Stimulated activated naive CD4-positive, alpha-beta T cell treated with Interleukin-2 at 50 U/mL for 16 hours (primary cell): ENCODE measurements at places on chromosomes 1 and 21.

DNA sequence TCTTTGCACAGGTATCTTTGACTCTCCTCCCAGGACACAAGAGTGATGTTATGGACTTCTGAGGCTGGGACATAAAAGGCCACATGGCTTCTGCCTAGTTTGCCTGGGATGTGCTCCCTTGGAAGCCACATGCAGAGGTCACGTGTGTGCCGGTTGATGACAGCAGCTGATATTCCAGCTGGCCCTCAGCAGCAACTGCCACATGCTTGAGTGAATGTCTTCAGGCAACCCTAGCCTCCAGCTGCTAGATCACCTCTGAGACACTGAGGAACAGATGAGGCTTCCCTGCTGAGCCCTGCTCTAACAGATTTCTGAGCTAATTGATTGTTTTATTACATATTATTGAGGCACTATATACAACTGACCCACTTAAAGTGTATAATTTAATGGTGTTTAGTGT lies 11.6 kb upstream of the AKR7A3 start:
- no peak for DNase-seq

GRCh38 chr1:235888119-235888643 lies 21.5 kb upstream of the LYST start:
- DNase-seq: peak; percentile 76

DNA sequence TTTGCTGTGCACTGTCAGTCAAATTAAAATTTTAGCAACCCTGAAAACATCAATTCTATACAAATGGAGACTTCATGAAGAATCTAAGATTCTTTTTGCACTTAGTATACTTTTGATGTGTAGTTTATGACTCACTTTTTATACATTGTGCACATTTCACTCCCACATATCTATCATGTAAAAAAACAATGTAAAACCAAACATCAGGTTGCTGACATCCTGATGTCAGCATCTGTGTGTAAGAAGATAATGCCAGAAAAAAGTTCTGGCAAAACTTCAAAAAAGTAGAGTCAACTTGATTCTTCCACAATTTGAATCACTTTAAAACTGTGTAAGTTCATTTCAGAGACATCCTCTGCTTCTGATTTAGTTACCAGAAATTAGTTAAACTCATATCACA lies 115.7 kb downstream of the CENPF start:
- DNase-seq: no peak

GRCh38 chr21:15121097-15121654 lies 56.4 kb upstream of the NRIP1 start:
- no peak for DNase-seq

GRCh38 chr1:155522069-155522468 lies 40.5 kb downstream of the ASH1L start:
- DNase-seq: no peak

DNA sequence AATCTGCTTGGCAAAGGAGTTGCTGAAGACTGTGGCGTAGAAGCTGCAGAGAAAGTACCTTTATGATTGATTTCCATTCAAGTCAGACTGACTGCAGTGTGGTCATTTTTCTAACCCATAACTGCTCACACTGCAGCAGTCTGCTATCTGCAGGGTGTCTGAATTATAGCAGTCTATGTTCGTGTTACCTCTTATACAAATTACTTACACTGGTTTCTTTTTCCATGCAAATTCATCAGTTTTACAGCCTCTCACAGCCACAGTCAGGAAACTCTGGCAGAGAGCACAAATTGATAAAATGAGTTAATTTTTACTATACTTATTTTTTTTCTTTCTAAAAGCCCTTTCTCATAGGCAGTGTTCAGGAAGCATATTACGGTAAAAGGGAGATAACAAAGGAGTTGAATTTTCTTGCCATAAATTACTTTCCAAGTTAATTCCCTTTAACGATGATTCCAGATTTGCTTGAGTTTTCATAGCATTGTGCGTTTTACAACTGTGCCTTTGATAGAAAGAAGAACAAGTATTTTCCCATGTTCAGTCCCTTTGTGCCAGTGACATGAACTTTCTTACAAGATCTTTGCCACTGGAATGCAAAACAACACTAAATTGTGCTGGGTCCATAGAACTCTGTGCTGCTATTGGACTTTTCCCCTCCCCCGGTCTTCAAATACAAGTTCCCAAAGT lies 261.5 kb downstream of the NFIA start:
- DNase-seq: no peak

DNA sequence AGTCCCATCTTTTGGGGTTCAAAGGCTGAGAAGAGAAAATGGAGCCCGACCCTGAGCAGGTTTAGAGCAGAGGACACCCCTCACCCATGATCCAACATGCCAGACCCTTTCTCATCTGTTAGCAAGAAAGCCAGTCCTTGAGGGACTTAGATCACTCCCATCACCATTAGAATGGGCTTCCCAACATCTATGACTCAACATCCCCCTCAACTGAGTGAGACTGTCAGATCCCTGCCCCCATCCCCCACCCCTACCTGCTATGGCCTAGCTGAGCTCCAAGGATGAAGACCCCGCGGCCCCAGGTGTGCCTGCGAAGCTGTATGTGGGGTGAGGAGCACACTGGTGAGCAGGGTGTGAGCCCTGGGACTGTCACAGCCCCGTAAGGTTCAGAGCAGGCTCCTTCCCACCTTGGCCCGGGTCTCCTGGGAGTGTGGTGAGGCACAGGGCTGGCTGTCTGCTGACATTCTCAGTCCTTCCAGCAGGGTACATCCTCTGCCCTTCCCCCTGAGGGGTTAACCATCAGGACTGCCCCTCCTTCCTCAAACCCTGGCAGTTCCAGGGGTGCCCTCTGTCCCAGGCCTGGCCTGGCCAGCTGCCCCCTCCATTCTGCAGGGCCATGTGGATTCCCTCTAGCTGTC lies 21.4 kb upstream of the BLACAT1 start:
- no peak for DNase-seq

GRCh38 chr21:44704636-44705001 lies 6.8 kb downstream of the TSPEAR start:
- no peak for DNase-seq

- peak; percentile 22 for DNase-seq
Observed at GRCh38 chr21:44874497-44875315, 1.2 kb upstream of the PTTG1IP start.

GRCh38 chr1:217077426-217077825 lies 354.2 kb upstream of the ESRRG start:
- DNase-seq: no peak

DNA sequence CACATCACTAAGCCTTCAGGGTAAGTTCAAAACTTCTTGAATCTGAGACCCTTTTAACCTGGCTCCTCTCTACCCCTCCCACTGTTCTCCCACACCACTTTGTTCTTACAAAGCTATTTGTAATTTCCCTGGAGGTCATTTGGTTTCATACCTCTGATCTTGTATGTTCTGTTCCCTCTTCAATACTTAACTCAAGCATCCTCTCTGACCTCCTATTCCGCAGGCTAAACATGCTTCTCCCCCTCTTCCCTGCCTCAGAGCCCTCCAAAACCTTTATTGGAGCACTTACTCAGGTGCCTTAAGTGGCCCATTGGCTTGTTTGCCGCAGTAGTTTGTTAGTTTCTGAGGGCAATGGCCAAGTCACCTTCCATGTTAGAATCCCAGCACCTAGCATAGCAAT lies 54.8 kb downstream of the SSX2IP start:
- DNase-seq: no peak

GRCh38 chr1:246221485-246222255 lies 285.4 kb downstream of the SMYD3 start:
- DNase-seq: no peak

DNA sequence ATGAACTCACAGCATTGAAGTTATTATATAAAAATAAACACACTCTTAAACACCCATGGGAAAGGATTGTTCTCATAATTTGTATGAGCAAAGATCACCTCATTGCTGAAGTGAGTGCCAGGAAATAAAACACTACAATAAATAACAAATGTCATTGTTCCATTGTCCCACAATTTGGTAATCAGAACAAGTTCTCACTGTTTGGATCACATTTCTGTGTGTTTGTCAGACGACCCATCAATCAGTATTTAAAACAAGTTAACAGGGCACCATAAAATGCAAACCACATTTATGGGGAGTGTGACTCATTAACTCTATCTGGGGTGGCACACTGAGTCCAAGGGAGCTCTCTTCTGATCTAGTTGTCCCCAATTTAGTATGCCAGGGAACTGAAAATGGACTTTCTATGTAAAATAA lies 124.5 kb downstream of the PTPRC start:
- DNase-seq: no peak

DNA sequence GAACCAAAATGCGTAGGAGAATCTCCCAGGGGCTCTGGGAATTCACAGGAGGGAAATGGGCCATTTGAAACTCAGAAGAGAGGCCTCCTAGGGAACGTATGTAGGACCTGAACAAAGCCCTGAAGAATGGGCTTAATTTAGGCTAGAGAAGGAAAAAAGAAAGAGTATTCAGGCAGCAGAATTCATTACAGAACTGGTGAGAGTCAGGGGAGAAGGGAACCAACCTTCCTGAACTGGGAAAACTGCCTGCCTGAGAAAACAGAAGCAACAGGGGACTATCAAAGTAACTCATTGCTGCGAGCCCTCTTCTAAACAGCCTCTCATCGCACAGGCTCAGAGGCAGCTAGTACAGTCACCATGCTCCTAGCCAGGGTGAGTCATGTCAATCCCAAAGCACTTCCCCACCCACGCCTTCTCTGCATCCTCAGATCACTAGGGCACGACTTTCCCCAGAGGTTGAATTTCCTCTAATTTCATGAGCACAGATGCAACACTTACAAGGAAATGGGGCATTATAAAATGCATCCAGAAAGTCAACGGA lies 98.1 kb downstream of the ADSS2 start:
- no peak for DNase-seq

GRCh38 chr1:211579440-211580302 lies 710 bp upstream of the SLC30A1 start:
- DNase-seq: peak; percentile 88

DNA sequence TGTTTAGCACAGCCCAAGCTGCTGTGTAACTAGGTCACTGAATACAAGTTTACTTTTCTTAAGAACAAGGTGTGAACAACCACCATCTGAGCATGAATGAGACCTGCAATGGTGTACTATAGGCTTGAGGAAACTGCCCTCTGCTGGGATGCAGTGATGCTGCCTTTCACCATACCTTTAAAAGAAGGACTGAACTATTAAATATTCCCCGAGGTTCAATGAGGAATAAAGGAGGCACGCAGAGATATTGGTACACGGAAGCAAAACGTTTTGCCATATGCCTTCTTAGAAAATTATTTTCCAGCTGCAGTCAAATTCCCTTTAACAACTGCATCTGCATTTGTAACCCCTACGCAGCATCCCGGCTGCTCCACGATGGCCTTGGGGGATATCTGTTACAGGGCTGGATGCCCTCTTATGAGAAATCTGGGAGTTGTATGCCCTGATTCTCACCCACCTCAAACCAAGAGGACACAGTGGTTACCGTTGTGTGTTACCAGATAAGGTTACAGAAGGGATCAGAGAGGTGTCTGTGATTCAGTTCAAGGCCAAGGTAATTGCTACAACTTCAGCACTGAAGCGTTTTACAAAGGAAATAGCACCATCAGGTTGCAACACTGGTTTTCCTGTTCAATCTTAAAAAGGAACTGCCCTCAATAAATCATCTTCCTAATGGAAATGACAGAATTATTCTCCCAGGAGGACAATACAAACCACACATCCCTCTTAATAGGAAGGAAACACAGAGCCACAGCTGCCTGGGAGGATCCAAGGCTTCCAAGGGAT lies 470.5 kb downstream of the LTN1 start:
- DNase-seq: no peak

DNA sequence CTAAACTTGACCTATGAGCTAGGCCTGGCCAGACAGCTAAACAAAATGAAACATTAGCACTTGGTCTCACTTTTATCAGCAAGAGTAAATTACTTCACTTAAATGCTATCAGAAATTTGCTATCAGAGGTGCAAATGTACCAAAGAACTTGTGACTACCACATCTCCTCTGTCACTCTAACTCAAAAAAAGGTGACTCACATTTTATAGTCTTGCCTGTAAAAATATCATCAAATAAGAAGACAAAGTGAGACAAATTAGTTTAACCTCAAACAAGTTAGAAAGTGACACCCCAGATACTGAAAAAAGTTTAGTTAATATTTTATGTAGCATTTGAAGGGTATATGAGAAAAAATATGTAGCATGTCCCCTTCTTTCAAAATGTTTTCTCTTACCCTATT lies 76.9 kb downstream of the EPS15 start:
- no peak for DNase-seq

GRCh38 chr1:31180338-31180737 lies 59.3 kb downstream of the NKAIN1 start:
- DNase-seq: no peak

- DNase-seq: no peak
Observed at GRCh38 chr1:25544819-25545218, 1.4 kb downstream of the LDLRAP1 start.

GRCh38 chr1:81111818-81112217 lies 688.9 kb upstream of the ADGRL2 start:
- DNase-seq: no peak

- DNase-seq: no peak
Observed at GRCh38 chr1:154496383-154496782, 5.6 kb upstream of the TDRD10 start.

DNA sequence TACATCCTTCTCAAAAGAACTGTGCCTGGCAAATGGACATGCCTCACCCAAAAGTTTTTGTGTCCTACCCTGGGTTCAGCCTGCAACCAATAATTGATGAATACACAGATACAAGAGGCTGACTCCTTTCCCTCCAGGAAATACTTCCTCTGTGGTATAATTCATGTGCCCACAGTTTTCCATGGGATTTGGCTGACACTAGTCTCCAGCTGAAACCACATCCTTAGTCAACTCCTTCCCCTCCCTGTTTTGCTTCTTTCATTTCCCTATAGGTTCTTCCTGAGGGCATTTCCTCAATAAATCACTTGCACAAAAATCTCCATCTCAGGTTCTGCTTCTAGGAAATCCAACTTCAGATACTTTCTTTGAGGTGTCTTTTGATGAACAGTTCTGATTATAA lies 436.6 kb upstream of the C1orf87 start:
- DNase-seq: no peak

DNA sequence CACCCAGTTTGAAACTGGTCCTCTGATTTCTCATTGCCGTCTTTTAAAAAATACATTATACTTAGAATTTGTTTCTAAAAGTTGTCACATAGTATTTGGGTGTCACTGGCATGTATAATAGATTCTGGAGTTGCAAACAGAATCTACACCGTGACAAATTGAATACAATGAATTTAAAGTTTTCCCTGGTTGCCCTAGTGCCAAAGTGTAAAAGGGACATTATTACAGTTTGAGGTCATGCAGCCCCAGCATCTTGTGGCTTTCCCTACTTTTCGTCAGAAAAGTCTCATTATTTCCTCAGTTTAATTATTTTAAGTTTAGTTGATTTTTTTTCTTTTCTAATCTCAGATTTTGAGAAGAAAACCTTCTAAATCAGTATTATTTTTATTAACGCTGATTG lies 155.9 kb downstream of the DISP1 start:
- DNase-seq: no peak

GRCh38 chr1:161190962-161191521 lies 7.8 kb downstream of the ADAMTS4 start:
- no peak for DNase-seq
